ENCODE measurements at places on chromosomes 1 and 21. TPM values are rescaled to one million over a fixed set of nuclear protein-coding genes. Genes with fewer than 3 reads are reported as not detected.

KCNN3 gene
- total RNA-seq, result 0.26 TPM

GRCh38 chr1:112713466-112714312 lies 1.4 kb downstream of the PPM1J start:
- DNase-seq, result no peak

HTR6 gene
- total RNA-seq, result not detected

ZNF644 gene
- 39.6 TPM for total RNA-seq

OR6K6 gene
- total RNA-seq, result not detected

- DNase-seq, result no peak
Measured at GRCh38 chr1:226749467-226749866, 10.4 kb upstream of the ITPKB start.

CLEC20A gene
- not detected for total RNA-seq
